Colonic mucosa (tissue), 4 donors: ENCODE measurements at places on chromosomes 12 and 14. TPM values are rescaled to one million over a fixed set of nuclear protein-coding genes. Genes with fewer than 3 reads are reported as not detected.

DNA sequence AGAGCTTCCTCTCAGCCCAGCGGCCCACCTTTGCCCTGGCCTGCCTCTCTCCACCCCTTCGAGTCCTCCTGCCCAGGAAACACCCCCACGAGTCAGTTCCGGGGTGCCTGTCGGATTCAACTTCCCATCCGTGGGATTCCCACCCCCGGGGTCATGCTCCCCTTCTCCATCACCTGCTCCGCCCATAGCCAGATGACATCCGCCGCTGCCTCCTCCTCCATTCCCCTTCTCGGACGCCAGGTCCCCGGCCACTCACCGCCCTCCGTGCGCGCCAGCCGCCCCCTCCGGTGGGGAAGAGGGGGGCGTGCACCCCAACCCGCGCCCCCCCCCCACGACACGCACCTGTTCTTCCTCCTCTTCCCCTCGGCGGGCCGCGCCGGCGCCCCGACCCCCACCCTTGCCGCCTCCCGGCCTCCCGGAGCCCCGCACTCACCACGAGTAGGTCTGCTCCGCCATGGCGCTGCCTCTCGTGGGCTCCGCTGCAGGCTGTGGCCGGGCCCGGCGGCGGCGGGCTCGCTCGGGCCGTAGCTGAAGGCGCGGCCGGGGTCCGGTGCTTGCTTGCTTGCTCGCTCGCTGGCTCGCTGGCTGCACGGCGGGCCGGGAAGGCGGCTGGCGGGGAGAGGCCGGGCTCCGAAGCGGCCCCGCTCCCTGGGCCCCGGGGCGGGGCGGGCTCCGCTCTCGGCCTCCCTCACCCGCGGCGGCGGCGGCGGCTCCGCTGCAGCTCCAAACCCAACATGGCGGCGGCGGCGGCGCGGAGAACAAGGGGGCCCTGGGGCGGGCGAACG, 554 bp downstream of the SPPL3 start:
- peak; percentile 86 for DNase-seq

- no peak for DNase-seq
These were observed 31.5 kb downstream of the NOC4L start for GRCh38 chr12:132175496-132176384.

DNA sequence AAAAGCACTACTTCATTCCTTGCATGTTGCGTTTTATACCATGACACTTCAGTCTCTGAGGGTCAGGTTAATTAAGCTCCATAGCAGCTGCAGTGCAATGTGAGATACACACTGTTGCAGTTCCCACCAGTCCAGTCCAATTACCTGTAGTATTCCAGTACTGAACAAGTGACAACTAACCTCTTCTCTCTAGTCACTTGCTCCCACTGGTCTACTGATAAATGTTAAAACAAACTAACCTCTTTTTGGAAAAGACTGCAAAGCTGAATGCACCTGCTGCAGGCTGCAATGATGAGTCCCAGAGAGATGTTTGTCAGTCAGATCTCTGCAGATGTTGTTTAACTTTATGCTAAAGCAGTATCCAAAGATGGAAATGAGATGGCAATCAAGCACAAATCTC, 7.9 kb downstream of the NOVA1 start:
- no peak for DNase-seq

The CEP170B gene
- 110 TPM for total RNA-seq

GRCh38 chr12:123807670-123808069, 45.6 kb downstream of the DNAH10 start:
- DNase-seq = no peak

The ADAMTS20 gene
- total RNA-seq = not detected

GRCh38 chr12:69916544-69917235, 91.7 kb downstream of the MYRFL start:
- DNase-seq = no peak

DNA sequence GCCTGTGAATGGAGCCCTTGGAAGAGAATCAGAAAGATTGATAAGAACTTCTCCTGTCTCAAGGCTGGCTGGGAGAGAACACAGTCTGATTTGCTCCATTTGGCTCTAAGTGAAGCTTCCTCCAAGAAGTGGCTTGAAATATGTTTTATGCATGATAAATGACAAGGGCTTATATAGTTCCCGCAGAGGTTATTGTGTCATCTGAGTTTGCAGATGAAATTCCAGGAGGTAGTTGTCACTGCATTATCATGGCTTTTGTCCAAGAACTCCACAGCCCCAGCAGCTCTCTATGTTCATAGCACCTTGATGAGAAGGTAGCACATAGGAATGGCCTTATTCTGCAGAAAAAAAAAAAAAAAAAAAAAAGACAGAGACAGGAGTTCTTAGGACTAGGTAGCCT, 108.5 kb downstream of the DACT1 start:
- DNase-seq = peak; percentile 34

The HOXC4 gene
- not detected for total RNA-seq

The TPH2 gene
- total RNA-seq = not detected

- DNase-seq = no peak
These were observed 153.3 kb downstream of the PRKCH start for GRCh38 chr14:61474701-61475100.

The POTEG gene
- not detected for total RNA-seq

GRCh38 chr14:104107611-104108569, 22.4 kb downstream of the ASPG start:
- DNase-seq = peak; percentile 65

DNA sequence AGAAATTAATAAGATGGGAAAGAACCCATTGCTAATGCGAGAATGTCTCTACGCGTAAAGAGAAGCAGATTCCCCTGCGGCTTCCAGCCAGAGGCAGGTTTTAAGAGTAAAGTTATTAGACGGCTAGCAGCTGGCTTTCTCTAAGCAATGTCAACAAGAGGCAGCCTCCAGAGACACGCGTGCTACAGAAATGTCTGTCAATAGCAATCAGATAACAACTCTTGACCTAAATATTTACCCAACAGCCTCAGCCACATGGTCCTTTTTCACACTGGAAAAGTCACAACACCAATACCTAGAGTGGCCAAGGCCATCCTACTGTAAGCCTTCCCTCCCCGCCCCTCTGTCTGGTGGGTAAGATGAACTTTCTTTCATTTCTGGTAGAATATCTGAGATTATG, 146.0 kb upstream of the SFSWAP start:
- DNase-seq = no peak

DNA sequence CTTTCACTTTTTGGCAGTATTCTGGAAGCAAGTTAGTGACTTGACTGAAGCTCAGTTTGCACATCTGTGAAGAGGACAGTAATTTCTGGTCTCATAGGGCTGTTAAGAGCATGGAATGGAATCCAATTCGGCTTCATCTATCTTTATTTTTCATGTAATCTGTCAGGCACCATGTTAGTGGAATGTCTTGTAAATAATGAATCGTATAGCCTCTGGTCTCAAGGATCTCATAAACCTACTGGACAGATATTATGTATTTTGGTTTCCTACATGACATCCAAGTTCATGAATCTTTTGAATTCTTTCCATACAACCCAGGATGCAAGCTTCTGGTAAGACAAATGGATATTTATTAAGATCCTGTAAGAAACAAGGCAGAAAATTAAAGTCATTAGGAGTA, 24.0 kb downstream of the TMTC2 start:
- DNase-seq = no peak

- no peak for DNase-seq
These were observed 54.7 kb downstream of the MIPOL1 start for GRCh38 chr14:37252434-37252833.

DNA sequence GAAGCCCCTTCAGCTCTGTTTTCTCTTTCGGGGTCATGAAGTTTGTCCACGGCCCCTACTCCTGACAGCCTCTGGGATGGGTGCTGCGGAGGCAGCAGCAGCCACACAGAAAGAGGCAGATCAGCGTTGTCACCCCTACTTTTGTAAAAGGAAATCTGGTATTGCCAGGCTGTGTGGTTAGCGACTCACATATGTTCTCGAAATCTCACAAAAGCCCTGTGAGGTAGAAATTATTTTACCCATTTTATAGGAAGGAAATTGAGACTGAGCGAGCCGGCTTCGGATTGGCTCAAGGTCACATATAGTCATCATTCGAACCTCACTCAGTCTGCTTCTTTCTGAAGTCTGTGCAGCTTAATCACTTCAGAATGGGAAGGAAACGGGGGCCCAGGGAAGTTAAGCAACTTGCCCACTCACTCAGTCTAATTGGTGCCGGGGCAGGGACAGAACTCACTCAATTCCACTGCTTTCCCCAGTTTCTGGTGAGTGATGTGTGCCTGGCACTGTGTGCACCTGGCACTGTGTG, 1.1 kb upstream of the CKAP4 start:
- peak; percentile 54 for DNase-seq

The RFX4 gene
- total RNA-seq = not detected

DNA sequence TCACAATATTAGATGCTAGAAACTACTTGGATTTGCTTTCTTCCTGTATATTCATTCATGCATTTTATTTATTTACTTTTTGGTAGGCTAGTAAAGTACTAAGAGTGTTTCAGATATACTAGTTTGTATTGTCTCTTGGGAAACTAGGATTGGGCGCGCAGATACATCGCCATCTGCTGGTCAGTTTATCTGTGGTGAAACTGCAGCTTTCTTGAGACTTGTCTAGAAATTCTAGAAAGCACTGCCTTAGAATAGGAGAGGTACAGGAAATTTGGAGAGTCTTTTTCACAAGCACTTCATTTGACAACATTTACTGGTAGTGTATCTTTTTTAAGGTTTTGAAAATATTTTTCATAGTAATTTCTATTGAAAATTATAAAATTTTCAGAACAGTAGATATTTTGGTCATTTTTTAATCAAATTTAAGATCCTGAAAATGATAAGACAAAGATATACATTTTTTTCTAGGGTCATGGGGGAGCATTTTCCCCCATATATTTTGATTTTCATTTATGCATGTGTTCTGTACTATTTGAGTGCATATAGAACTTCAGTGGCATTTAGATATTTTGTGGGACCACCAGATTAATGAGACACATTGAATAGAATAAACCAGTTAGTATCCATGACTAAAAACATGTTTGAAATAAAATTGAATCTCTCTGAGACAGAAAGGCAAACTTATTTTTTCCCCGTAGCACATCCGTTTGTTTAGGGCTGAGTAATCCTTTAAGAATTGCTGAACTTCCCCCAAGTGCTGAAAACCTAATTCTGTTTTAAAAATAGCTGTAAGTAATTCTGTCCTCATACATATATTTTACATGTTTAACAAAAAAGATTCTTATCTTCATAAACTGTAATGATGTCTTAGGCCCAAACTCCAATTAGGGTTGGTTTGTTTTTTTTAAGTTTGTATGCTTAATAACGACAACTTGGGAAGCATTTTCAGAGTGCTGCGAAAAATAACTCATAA, 44.5 kb downstream of the SLC38A6 start:
- peak; percentile 60 for DNase-seq

DNA sequence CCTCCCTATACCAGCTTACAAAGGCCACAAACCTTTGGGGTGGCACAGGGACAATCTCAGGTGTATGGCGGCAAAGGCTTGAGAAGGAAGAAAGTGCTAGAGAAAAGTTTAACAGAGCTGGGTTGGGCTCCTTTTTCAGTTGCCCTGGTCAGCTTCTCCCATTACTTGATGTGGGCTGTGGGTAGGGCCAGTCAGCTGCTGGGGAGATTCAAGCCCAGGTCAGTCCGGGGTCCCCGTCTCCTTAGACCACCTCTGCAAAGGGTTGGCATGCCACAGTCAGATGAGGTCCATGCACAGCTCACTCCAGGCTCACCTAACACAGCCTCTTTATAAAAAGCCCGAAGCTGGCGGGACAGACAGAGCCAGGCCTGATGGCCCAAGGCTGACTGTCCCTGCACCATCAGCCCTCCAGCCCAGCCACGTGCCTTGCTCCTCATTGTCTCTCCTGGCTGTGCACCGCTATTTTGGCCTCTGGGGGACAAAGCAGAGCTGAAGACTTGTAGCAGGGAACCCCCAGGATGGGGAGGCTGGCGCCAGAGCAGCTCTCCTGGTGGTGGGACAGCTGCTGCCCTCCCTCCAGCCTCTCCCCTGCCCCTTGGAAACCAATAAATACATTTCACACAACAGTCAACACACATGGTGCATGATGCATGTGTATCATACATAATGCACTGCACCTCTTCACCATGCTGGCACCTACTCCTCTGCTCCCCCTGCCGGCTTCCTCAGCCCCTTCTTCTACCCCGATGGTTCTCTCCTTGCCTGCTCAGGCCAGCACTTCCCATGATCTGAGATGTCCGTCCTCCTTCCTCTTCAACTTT, 61.7 kb upstream of the DDX11 start:
- no peak for DNase-seq

DNA sequence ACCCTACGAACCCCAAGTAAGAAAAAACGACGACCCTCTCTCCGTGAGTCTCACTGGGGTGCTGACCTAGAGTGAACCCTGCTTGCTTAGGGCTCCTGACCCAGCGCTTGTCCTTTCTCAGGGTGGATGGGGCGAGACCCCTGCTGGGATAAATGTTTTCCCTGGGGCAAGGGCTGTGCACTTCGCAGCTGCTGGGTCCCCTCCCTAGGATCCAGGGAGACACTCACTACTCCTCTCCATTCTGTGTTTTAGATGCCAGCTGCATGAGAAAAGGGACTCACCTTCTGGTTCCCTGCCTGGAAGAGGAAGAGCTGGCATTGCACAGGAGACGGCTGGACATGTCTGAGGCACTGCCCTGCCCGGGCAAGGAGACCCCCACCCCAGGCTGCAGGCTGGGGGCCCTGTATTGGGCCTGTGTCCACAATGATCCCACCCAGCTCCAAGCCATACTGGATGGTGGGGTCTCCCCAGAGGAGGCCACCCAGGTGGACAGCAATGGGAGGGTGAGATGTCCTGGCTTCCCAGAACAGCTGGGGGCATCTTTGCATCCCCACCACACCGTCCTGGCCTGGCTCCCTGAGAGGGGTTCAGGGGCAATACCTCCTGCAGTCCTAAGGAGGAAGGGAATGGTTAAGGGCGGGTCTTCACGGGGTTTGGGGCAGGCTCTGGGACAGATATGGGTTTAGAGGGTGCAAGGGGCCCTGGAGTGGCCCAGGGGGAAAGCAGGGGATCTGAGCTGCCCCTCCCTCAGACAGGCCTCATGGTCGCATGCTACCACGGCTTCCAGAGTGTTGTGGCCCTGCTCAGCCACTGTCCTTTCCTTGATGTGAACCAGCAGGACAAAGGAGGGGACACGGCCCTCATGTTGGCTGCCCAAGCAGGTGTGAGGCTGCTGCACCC, 663 bp downstream of the ANKRD33 start:
- DNase-seq = no peak

- no peak for DNase-seq
These were observed 69.4 kb upstream of the PRIMA1 start for GRCh38 chr14:93857500-93858283.

- no peak for DNase-seq
These were observed 45.5 kb downstream of the ZNF664 start for GRCh38 chr12:124018539-124018938.

- peak; percentile 79 for DNase-seq
These were observed 323.8 kb downstream of the RAD51B start for GRCh38 chr14:68143341-68143841.

GRCh38 chr12:93868771-93869170, 191.6 kb downstream of the CRADD start:
- DNase-seq = no peak

The PROX2 gene
- not detected for total RNA-seq

The ATP6V1D gene
- total RNA-seq = 75.8 TPM

GRCh38 chr14:76820700-76821099, 5.5 kb upstream of the LRRC74A start:
- no peak for DNase-seq

GRCh38 chr14:89422181-89422951, 5.3 kb upstream of the FOXN3 start:
- DNase-seq = peak; percentile 84

- DNase-seq = no peak
These were observed 54.3 kb downstream of the PTPN11 start for GRCh38 chr12:112473056-112473455.
